Skeletal muscle cell (primary cell): ENCODE measurements at places on chromosomes 2 and 18.

- no peak for DNase-seq
Measured at GRCh38 chr2:171529914-171530313, 7.6 kb downstream of the CYBRD1 start.

- no peak for DNase-seq
Measured at GRCh38 chr18:23872701-23873550, 141.6 kb upstream of the TTC39C start.

- DNase-seq = no peak
Measured at GRCh38 chr2:233055362-233055761, 4.8 kb upstream of the INPP5D start.

DNA sequence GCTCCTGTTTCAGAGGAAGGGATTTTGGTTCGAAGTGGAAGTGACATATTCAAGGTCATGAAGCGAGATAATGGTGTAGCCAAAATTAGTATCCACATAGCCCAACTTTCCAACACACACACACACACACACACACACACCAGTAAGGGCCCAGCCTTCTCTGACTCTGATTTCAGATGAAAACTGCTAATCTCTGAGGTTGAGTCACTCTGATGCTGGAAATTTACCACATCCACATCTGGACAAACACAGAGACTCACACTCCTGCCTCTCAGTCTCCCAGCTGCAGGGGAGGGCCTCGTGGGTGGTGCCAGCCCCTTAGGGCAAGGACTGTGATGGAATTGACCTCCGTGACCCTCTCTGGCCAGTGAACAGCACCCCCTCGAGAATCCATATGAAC is 29.0 kb upstream of the SLC35F6 start:
- peak; percentile 70 for DNase-seq

- no peak for DNase-seq
Measured at GRCh38 chr18:34483198-34483597, 226.9 kb upstream of the DTNA start.

DNA sequence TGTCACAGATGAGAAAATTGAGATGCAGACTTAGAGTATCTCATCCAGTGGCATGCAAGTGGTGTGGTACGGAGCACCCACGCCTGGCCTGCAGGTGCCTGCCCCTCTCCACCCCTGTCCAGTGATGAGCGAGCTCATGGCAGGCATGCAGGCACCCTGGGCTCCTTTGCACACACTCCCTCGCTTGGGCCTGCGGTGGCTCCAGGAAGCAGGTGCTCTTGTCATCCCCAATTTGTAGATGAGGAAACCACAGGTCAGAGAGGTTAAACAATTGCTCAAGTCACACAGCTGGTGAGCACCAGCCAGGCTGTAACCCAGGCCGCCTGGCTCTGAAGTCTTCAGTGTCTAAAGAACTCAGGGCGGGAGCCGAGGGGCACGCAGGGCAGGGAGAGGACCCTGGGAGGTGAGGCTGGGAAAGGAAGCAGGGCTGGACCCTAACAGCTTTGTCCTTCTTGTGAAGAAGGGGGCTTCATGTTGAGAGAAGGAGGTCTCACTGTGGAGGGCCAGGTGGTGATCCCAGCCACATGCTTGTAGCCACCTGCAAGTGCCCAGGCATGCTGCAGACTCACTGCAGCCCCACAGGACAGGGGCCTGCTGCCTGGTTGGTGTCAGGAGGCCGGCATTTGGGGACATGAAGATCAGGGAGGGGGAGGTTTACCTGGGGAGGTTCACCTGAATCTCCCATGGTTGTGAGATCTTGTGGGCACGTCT is 166.2 kb downstream of the SH3RF3 start:
- no peak for DNase-seq

GRCh38 chr18:26804519-26804918 is 61.0 kb downstream of the AQP4 start:
- DNase-seq = no peak

DNA sequence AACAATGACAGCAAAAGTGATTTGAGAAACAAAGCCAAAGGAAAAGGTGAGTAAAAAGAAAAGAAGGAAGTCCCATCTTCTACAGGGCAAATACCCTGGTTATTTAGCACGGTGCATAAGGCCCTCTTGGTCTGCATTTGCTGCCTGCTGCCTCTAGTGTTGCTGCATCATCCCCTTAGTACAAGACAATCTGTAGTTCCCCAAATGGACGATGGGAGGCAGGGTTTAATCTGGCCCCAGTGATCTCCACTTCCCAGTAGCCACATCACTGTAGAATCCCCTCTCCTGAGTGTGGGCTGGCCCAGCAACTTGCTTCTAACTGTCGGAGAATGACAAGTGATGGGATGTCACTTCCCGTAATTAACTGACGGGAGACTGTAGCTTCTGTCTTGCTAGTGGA is 85.1 kb downstream of the CTAGE1 start:
- no peak for DNase-seq

DNA sequence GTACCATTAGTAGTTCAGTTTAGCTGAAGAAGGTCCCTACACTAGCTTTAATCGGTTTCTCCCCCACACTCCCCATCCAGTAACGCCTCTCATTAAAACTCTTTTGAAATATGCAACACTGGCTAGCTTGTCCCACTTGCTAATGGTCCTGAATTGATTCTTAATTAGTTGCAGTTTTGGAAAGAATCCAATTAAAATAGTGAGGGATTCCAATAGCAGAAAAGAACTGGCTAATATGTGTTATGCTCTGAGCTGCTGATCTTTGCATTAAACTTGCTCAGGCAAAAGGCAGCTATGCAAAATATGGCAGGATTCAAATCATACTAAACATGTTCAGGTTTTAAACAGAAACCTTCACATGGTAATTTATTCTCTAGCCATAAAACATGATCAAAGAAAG is 252.5 kb upstream of the HNRNPA3 start:
- no peak for DNase-seq
